Retina (tissue), 1 donor: ENCODE measurements at places on chromosomes 6 and 20.

DNA sequence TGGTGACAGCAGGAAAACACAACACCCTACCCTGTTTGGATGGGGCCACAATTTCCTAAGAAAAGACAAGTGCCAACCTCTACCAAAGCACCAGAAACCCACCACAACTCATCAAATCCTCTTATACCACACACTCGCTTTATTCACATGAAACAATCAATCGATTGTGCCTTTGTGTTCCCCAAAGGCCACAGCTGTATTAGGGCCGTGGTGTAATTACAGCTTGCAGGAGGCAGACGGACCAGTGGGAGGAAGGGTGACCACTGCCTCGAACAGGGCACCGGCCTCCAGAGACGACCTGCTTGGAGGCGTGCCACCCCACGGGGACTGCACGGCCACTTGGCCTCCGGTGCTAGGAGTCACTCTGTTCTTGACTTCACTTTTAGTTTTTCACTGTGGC lies 264.1 kb downstream of the FOXC1 start:
- DNase-seq, result no peak

- no peak for DNase-seq
Observed at GRCh38 chr6:71011871-71012371, 55.1 kb upstream of the B3GAT2 start.

DNA sequence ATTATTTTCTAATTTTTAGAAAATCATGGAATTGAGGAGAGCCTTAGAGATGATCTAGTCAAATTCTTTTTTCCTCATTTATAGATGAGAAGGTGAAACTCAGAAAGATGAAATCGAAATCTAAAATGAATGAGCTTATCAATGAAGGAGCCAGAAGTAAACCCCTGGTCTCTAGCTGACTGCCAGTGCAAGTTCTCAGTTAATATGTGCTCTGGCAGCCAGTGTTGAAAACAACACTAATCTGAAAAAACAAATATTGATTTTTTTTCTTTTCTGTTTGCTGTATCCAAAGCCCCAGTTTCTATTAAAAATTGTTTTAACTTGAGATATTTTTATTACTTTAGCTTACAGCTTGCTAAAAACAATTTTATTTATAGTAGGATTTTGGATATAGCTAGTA lies 21.5 kb upstream of the PBOV1 start:
- no peak for DNase-seq

GRCh38 chr20:57571782-57572416 lies 11.0 kb downstream of the PCK1 start:
- no peak for DNase-seq

DNA sequence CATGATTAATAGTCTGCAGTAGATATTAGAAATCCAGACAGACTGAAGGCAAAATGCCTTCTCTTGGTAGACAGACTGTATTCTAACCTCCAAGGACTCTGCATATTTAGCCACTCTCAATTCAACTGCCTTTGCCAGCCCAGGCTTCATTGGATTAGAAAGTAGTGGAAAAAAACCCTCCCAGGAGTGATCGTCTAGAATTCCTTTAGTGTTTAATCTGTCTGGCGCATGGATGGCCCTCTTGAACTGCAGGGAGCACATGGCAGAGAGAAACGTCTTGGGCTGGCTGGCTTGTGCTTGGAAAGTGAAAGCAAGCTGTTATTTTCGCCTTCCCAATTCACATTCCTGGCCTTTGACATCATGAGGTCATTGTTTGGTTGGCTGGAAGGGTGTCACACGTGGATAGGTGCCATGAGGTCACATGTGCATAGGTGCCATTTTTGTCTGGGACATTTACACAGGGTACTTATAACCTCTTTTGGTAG lies 30.9 kb upstream of the NEDD9 start:
- DNase-seq, result no peak

DNA sequence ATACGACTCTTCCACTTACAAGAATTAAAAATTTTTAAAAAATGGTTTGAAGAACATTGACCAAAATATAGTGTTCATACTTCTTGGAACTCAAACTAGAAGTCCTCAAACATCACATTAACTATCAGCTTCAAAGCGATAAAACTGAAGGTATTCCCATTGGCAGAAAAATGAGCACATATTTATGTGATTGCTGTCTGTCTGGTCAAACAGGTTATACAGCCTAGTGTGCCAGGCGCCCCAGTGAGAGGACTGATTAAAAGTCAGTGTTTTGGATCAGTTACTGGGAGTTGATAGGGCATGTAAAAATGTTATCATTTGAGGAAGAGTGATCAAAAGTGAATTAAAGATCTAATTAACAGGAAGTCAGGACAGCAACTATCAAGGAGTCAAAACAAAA lies 738.8 kb downstream of the HDGFL1 start:
- DNase-seq, result no peak

DNA sequence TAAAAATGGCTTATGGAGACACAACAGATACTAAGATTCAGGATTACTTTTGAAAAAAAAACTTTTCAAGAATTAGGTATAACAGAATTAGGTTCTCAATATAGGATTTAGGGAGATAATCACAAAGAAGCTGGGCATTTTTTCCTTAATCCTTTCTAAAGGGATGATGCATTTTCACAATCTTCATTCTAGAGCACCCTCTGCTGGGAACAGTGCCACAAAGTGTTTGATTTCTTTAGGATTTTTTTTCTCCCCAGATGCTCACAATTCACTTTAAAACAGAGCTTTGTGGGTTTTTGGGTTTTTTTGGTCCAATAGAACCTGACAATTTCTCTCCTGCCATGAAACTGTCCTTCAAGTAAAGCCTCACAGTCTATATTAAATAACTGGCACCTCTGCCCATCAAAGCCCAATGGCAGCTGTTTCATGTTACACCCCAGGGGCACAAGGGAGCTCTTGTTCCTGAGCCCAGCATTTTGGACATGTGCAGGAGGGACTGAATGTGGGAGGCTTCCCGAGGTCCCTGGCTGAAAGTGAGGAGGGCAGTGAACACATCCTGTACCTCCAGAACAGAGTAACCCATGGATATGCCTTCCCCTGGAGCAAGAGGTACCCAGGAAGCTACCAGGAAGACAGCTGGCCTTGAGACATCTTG lies 39.7 kb downstream of the PREP start:
- peak; percentile 23 for DNase-seq

- no peak for DNase-seq
Observed at GRCh38 chr6:139839506-139840156, 465.2 kb upstream of the CITED2 start.

- no peak for DNase-seq
Observed at GRCh38 chr20:38418509-38419204, 16.5 kb downstream of the SNHG17 start.

DNA sequence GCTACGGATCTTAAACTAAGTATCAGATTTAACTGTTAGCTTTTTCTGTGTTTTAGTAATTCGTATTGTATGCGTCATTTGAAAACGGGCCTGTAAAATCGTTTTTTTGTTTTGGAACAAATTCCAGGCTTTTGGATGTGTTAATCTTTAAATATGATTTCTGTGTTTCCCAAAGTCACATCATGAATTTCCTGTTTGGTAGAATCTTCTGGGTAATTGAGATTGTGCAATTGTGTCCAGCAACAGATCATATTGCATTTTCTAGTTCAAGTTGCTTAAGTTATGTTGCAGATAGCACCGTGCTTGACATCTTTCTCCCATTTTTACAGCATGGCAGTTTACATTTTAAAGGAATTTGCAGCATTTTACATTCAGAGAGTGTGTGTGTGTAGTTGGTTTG lies 1.9 kb downstream of the MAPK14 start:
- DNase-seq, result no peak

DNA sequence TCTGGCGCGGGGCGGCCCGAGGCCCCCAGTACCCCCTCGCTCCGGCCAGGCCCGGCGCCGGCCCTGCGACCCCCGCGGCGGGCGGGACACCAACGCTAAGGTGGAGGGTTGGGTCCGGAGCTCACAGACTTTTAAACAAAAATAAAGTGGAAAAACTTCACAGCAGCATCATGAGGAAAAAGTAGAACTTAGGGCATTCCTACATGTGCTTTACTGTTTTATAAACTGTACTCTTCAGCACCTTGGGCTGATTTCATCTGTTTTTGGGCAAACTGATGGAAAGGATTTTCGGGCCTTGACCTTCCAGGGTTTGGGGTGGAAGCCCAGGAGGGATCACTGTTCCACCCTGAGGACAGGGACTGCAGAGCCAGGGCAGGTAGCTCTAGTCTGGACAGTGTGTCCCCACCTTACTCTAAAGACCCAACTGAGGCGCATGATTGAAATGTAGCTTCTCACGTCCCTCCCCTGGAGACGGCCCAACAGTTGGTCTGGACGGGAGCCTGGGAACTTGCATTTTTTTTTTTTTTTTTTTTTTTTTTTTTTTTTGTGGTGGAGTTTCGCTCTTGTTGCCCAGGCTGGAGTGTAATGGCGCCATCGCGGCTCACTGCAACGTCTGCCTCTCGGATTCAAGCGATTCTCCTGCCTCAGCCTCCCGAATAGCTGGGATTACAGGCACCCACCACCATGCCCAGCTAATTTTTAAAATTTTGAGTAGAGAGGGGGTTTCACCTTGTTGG lies 740 bp downstream of the NELFCD start:
- DNase-seq, result peak; percentile 62

GRCh38 chr20:58693226-58694006 lies 816 bp downstream of the NPEPL1 start:
- peak; percentile 64 for DNase-seq

DNA sequence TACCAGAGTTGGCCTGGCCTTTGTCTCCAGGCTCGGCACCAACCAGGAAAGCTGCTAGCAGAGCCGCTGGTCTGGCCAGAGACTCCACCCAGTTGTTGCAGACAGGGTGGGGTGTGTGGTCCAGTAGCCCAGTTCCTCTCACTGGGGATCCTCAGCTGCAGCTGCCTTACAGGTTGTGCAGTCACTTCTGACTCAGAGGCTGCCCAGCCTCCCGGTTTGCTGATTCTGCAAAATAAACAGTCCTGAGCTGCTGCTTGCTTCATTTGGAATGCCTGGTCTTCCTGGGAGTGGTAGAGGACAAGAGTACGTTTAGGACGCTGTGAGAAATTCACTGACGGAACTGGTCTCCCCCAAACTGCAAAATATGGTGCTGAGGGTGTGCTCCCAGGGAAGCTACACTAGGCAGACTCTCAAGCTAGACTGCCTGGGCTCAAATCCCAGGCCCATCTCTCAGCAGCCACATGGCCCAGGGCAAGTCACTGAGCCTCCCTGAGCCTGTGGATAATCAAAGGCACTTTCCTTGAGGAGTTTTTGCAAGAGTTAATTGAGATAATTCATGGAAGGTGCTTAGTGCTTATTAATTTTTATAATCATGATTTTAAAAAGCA lies 246.1 kb downstream of the TFAP2C start:
- no peak for DNase-seq

DNA sequence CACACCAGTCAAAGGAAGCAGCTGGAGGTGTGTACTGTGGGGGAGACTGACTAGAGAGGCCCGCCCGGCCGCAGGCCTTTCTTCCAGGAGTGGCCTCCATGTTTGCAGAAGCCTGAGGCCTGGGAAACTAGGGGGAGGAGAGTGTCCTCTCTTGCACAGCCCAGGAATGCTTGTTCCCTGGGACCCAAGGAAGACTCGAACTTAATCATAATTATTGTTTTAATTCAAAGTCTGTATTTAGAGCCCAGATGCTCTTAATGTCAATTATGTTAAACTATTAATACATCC lies 23.1 kb downstream of the BNIP5 start:
- no peak for DNase-seq

DNA sequence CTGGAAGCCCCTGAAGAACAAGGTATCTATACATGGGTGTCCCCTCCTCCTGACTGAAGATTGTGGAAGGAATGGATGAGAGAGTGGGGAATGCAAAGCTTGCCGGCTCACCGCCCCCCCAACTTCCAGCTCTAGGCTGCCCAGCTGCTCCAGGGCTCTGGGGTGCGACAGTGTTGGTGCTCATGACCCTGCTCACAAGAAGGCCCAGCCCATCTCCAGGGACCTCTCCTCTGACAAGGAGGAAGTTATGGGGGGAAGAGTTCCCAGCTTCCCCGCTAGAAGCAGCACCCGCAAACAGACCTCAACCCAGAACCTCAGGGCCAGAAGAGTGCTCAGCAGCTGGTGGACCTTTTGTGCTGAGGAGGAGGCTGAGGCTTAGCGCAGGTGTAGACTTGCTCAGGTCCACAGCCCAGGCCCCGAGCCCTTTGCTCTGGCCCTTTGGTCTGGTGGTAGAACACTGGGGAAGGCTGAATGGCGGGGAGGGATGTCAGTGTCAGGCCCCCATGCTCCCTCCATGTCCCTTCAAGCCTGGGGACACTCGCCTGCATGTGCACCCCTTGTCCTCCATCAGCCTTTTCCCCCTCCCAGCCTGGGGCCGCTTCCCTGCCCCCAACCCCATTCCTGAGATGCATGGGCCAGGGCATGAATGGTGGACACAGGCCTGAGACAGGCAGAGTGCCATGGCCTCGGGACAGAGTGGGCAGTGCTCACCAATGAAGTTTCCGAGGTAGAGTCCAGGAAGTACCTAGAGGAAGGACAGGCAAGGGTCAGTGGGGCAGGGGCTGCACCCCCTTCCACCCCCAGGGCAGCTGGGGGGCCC lies 1.3 kb downstream of the DUSP15 start:
- peak; percentile 6 for DNase-seq

DNA sequence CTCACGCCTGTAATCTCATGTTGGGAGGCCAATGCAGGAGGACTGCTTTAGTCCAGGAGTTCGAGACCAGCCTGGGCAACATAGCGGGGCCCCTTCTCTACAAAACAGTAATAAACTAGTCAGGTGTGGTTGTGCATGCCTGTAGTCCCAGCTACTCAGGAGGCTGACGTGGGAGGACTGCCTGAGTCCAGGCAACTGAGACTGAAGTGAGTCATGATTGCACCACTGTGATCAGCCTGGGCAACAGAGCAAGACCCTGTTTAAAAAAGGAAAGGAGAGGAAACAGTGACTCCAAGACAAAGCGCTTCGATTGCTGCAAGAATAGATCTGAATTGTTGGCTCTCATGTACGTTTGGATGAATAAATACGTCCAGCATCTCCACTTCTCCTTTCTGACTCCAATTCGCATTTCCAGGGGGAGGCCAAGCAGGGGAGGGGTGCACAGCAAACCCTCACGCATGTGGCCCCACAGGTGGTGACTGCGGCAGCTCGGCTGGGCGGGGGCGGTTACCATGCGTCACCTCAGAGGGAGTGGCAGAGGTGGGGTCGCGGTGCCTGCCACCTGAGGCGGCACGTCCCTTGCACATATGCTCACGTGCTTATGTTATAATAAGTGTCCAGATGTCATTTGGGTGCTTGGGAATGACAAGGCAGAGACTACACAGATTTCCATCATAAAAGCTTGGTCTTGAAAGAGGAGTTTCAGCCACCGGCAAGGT lies 95.1 kb upstream of the MPC1 start:
- DNase-seq, result no peak

GRCh38 chr20:17357238-17357637 lies 130.4 kb downstream of the PCSK2 start:
- DNase-seq, result no peak

DNA sequence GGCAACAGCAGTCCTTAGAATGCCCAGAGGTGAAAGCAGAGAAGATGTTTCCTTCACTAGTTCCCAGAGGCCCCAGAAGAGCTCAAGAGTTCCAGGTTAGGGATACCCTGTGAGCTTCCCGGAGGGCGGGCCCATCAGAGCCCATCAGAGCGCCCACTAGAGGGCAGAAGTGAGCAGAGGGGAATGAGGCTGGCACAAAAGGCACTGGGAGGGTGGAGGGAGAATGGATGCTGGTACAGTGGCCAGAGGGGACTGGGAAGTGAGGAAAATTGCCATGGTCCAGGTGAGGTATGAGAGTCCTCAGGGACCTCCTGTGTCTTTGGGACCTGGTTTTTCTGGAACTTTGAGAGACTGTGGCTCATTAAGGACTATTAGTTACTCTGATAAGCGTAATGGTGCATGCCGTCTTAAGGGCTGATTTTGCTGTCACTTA lies 57.3 kb downstream of the LINC00237 start:
- DNase-seq, result no peak
